Inflammatory macrophage treated with lipopolysaccharide for 4 hours (primary cell): ENCODE measurements at places on chromosomes 2 and 18.

GRCh38 chr18:68449292-68449691 is 265.6 kb downstream of the TMX3 start:
- no peak for DNase-seq

- peak; percentile 62 for DNase-seq
Measured at GRCh38 chr2:20108655-20109396, 57.4 kb upstream of the LAPTM4A start.

DNA sequence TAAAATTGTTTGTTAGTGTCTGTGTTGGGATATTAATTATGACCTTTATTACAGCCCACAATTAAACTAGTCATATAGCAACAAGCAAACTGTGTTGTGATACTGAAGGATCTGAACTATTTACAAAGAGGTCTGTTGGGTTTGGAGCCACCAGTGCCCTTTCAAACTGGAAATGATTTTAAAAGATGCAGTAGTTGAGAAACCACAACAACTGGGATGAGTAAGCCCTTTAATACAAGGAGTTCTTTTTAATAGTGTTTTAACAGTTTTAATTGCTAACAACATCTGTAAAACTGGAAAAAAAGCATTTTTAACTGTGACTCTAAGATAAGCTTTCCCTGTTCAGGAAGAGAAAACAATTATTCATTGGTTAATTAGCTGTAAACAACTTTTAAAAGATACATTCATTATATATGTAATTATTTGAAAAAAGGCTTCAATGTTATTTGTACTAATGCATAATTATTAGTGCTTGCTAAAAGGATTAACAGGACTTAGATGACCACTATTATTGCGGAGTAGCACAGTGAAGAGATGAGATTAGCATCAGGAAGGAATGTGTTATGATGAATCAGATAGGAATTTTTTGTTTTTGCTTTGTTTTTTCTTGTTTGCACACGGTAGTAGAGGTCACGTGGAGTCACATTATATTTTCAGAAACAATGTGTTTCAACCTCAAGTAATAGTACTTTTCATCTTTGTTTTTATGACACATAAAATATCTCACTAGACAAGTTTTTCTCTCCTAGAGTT is 392.7 kb upstream of the FANCL start:
- DNase-seq: no peak

DNA sequence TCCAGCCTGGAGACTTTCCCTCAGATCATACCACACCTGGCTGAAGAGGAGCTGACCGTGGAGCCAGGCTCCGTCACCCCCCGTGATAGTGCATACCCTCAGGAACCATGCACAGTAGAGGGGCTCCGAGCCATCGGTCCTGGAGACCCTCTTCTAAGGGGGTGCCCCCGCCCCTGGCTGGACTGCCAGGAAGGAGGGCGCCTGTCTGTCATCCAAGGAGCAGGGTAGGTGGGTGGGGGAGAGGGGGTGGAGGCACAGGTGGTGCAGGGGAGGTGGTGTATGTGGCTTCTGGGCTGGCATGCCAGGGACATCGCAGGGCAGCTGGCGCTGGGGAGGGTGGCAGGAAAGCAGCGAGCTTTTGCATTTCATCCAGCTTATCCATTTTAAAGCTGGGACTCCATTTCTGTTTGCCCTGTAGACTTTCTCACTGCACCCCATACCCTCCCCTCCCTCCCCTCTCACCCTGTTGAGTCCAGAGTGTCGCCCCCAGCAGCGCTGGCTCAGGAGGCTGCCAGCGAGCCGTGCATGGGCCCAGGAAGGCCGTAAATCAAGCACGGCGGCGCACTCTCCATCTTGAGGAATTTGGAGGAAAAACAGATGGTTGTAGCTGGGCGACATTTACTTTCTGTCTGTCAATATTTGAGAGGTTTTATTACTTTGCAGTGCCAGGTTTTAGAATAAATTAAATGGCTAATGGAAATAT is 56.2 kb upstream of the HS6ST1 start:
- no peak for DNase-seq

DNA sequence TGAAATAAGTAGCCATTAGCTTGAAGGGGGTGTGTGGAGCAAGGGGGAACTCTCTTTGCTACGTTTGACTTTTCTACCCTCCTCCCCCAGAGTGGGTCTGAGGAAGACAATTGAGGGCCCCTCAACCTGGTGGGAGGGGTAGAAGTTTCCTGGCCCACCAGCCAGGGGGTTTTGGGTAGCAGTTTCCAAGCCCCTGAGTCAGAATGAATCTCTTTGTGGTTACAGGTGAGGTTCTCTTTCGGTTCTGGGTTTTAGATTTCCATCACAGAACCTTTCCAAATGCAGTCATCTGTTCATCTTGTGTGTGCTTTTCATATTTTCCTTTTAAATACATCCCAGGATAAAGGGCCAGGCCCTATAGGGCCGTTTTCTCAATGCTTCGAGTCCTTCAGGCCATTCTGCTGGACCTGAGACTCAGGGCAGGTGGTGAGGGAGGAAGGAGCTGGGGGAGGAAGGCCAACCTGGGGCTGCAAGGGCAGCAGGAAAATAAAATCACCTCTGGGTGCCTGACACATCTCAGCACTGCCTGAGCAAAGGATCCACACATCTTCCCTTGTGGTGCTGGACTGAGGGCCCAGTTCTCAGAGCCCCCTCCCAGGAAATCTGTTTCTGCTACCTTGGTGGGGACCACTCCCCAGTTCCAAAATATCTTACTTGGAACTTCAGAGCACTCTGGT is 4.7 kb downstream of the LBH start:
- DNase-seq: no peak

DNA sequence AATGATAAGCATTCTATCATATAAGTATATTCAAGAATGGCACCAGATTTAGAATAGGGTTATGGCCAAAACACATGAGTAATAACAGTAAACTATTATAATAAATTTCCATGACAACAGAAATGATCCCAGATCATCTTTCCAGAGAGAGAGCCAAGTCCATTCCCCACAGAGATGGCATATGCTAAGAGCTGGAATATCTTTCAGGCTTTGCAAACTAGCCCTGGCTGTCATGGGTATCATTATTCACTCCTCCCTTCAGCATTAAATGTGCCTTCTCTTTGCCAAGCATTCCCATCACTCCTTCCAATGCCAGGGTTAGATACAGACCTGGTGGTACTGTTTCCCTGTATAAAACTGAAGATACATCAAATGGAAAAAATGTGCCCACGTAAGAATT is 10.9 kb downstream of the FEZ2 start:
- no peak for DNase-seq

DNA sequence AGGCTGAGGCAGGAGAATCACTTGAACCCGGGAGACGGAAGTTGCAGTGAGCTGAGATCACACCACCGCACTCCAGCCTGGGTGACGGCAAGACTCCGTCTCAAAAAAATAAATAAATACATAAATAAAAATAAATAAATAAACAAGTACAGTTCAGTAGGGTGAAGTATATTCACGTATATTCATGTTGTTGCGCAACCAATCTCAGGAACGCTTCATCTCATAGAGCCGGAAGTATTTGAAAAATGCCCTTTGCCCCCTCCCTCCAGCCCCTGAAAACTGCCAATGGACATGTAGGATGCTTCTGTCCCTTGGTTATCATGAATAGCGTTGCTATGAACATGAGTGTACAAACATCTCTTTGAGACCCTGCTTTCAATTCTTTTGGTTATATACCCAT is 132.0 kb downstream of the DTNB start:
- DNase-seq: no peak

DNA sequence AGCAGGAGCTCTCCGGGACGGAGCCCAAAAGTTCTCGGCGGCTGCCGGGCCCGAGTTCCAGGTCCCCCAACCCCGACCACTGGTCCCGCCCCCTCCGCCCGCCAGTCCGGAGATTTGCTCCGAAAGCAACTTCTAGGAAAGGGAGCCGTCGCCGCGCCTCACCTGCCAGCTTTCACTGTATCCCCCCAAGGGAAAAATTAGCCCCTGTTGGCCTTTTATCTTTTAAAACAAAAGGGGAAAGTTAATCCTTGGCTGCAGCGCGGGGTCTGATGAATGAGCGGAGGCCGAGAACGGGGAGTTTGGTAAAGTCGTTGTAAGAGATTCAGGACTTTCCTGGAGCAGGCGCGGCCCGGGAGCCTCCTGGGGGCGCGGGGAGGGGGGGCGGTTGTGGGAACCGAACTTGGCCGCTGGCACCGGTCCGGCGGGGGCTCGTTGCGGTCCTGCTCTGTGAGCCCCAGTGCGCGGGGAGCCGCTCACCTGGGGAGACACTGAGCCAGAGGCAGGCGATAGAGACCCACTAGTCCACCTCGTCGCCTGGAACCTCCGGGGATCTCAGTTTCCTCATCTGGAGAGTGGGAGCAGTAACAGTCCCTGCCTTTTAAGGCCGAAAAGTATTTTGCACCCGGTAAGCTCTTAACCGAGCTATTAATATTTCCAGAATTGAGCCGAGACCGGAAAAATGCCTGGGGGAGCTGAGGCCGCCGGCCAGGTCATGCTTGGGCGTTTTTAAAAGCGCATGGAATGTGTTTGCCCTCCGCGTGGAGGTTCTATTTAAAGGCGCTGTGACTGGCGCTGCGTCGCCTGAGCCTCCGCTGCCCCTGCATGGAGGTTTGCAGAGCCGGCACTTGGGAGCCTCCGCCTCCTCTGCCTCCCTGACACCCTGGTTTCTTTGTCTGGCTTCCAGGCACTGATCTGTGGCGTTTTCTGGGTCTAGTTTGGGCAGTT is 1.1 kb downstream of the EFHD1 start:
- no peak for DNase-seq

DNA sequence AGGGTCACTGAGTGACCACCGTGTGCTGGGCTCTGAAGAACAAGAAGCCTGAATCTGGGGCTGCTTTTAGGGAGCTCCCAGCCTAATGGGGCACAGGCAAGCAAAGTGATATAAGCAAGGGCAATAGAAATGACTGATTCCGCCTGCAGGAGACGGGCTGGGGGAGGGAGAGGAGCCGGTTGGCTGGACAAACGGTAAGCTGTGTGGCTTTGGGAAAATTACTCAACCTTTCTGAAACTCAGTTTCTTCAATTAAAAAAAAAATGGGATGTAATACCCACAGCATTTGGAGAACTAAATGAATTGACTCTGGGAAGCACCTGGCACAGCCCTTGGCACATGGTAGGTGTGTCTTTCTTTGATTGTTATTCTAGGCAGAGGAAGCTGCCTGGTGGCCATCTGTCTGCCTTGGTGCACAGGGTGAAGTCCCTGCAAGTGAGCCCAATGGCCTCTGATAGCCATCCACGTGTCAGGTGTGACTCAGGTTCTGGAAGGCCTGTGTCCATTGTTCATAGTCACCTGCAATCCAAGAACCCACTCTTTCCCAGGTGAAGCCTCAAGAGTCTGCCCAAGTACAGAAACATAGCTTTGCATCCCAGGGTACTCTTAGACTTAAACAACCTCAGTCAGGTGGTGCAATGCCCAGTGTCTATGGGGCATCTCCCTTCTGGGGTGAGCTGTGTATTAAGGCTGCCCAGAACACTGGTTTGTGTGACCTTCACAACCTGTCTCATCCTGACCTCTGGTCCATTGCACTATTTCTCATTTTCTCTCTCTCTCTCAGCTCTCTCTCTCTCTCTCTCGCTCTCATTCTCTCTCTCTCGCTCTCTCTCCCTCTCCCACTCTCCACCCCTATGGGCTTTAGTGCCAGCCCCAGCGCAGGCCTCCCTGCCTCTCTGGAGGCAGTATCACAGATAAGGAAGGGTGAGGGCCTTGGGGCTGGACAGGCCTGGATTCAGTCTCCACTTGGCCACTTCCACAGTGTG is 30.0 kb upstream of the NTSR2 start:
- no peak for DNase-seq

GRCh38 chr2:181627545-181627944 is 29.4 kb downstream of the CERKL start:
- DNase-seq: peak; percentile 39

DNA sequence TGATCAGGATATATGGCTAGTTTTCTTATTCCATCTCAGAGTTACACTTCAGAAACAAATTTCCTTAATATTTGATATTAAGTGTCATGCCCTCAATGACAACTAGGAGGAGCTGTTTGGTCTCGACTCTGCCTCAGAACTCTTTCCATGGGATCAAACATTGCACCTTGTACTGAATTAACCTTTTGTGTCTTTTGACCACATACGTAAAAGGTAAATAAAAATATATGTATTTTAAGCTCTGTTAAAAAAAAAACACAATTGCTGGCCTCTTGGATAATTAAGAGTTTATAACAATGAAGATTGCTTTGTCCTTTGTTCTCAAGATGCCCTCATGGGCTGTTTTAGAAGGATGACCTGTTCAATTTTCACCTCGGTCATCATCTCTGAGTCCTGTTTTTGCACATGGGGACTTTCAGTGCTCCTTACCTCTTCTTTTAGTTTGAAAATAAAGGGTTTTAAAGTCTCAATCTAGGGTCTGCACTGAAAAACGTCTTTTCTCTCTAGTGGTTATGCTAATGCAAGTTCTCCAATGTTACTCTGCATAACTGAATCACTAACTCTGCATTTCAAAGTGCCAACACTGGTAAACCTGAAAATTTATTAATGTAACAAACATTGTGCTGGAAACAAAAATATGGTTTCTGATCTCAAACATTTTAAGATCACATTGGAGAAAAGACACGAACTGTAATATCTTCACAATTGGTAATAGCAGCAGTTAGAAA is 18.8 kb upstream of the FN1 start:
- DNase-seq: peak; percentile 28

GRCh38 chr2:182367401-182367800 is 59.4 kb downstream of the PDE1A start:
- DNase-seq: no peak

DNA sequence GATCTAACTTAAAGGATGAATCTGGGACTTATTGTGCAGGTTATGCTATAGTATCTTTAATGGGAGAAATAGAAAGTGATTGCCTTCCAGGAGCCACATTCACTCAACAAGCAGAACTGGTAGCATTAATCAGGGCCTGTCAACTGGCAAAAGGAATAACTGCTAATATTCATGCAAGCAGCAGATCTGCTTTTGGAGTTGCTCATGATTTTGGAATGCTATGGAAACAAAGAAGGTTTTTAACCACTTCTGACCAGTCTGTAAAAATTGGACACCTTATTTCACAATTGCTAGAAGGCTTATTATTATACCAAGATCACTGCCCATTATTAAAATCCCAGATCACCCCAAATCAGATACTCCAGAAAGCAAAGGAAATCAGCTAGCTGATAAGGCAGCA is 200.4 kb downstream of the MREG start:
- no peak for DNase-seq

DNA sequence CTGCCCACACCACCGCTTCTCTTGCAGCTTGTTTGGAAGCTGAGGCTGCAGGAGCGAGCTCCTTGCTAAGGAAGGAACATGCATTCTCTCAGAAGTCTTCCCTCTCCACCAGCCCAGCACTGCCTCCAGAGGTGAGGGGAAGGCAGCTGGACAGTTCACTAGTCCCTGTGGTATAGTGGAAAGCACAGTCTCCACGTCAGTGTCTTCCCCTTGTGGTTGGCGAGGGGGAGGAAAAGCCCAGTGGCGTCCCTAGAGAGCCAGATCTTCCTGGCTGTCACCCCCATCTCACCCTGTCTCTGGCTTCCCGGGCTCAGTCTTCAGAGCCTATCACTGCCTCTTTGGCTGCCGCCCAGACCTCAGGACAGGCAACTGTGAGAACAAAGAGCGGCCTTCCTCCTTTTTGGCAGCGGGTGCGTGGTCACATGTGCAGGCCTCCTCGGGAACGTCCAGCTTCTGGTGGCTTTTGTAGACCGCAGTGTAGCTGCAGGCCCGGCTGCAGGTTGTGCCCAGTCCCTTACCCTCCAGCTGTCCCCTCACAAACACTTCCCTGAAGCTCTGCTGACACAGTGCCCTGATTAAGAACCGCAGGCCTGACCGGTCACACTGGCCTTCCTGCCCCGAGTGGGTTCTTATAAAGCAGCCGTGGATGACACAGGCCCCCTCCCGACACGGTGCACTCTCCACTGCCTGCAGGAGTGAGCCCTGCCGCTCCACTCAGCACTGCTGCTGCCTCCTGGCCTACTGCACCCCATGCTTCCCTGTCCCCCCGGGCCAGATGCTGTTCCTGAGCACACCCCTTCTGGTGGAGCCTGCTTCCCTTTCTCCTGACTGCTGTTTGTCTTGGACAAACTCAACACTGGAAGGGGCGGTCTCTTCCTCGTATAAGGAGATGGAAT is 90.9 kb downstream of the RNF144A start:
- DNase-seq: peak; percentile 58
